ENCODE measurements at places on chromosomes 3 and 15.
A peak's percentile ranks its signal among the peaks of the same experiment; 100 is the strongest.

DNA sequence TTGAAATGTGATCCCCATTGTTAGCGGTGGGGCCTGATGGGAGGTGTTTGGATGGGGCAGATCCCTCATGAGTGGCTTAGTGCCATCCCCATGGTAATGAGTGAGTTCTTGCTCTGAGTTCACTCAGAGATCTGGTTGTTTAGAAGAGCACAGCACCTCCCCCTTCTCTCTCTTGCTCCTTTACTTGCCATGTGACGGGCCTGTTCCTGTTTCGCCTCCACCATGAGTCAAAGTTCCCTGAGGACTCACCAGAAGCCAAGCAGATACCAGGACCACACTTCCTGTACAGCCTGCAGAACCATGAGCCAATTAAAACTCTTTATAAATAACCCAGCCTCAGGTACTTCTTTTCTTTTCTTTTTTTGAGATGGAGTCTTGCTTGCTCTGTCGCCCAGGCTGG is 46.6 kb downstream of the ANP32A start:
- no peak for DNase-seq

- DNase-seq = no peak
Measured at GRCh38 chr3:2706144-2706835, 403.9 kb downstream of the IL5RA start.

DNA sequence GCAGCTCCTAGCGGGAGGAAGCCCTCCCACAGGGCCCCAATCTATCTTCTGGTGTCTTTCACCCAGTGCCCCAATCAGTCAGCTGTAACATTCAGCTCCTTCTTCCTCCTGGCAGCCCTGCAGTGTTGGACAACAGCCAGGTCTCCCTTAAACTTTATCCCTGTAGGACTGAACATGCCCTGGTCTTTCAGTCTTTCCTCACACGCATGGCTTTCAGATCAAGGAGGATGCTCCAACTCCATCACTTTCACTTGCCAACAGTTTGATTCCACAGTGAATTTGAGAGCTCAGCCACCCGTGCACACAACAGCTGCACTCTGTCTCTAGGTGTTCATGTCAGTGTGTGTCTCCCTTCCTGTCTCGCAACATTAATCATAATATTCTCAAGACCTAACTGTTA is 28.5 kb upstream of the LRRC34 start:
- peak; percentile 34 for DNase-seq

DNA sequence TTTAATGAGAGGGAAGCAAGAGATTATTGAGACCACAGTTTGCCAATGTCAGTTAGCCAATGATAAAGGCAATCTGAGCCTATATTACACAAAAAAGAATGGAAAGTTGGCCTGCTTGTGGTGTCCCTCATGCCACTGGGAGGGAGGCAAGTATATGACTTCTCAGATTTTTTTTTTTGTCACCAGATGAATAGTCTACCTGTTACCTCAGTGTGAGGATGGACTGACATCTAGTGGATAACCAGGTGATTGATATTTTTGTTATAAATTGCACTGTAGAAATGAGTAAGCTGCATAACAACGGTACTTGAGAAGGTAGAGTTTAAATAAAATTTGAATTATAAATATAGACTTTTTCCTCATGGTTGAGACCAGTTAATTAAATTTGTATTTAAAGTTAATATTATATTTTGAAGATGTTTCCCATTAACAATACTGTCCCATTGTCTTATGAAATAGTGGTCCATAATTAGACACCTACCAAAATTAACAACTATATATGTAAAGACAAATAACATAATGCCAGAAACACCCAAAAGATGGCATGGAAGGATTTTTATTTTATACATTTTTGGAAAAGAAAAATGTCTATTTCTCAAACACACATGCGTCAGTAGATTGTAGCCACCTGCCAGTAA is 237.8 kb upstream of the GADL1 start:
- no peak for DNase-seq

DNA sequence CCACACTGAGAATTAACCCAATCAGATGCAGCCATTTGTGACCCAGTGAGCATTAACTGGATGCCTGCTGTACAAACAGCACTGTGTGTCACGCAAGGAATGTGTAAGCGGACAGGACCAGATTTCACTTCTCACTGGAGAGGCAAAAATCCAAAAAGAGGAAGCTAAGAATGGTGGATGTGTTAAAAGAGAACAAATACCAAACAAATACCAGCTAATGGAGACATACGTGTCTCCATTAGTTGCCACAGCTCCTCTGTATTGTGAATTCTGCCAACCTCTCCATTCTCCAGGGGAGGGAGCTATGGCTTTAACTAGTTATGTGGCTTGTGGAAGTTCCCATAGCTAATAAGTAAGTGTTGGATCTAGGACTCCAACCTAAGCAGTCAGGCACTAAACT is 2.6 kb downstream of the LTF start:
- no peak for DNase-seq

- DNase-seq = no peak
Measured at GRCh38 chr3:188212308-188212969, 58.5 kb downstream of the LPP start.

DNA sequence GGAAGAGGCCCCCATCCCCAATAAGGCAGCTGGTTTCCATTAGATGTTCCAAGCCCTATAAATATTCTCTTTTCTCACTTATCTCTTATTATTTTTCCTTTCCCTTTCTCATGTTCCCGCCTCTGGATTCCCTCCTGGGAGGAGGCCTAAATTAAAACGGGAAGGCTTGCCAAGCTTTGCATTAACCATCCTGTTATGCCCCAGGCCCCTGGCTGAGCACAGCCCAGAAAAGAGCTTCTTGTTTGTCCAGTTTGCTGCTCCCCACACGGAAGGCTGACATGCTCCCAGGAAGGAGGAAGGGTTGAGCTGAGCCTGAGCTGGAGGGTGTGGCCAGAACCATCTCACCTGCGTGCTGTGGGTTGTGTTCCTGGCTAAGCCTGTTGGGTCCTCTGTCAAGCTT is 63.1 kb upstream of the BOC start:
- no peak for DNase-seq

All from renal cortex interstitium (tissue), 15 donors.